Lung microvascular endothelial cell (primary cell): ENCODE measurements at places on chromosomes 11 and 22. TPM values are rescaled to one million over a fixed set of nuclear protein-coding genes. Genes with fewer than 3 reads are reported as not detected.

HBB gene
- total RNA-seq, result not detected in 2 replicates

OR10G7 gene
- total RNA-seq, result not detected in 2 replicates

SSTR3 gene
- not detected in 2 replicates for total RNA-seq

GPHA2 gene
- total RNA-seq, result not detected in 2 replicates

PLEKHB1 gene
- total RNA-seq, result 0.22 and 0.40 TPM in 2 replicates

F2 gene
- total RNA-seq, result not detected in 2 replicates

IL18 gene
- 0.22 TPM in 1 of 2 replicates, not detected in the other for total RNA-seq

PDGFB gene
- 29.6 and 54.8 TPM in 2 replicates for total RNA-seq

GAL3ST1 gene
- total RNA-seq, result under 0.01 TPM in 1 of 2 replicates, not detected in the other

CSF2RB gene
- 1.4 and 2.0 TPM in 2 replicates for total RNA-seq

FOLR3 gene
- not detected in 2 replicates for total RNA-seq

ADSL gene
- total RNA-seq, result 102 and 122 TPM in 2 replicates
